ENCODE measurements at places on chromosomes 7 and 10.

GRCh38 chr7:105935250-105935649 lies 27.8 kb upstream of the CDHR3 start:
- no peak for DNase-seq

GRCh38 chr10:58967551-58968388 lies 208.7 kb upstream of the PHYHIPL start:
- DNase-seq = no peak

DNA sequence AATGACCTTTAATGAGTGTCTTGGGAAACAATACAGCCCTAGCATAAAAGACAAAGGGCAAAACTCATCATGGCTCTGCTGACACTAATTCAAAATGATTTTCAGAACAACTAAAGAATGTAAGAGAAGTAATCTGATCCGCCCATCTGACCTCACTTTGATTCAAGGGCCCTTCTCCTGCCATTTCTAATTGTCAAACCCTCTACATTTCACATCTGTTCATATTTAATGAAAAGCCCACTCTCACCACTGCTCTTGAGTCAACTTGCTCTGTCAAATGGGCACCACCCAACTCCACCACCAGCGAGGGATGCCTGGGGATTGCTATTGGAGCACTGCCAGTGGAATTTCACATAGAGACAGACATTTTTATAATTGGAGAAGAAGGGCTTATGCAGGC lies 639.2 kb downstream of the KCNMA1 start:
- DNase-seq = no peak

- no peak for DNase-seq
Observed at GRCh38 chr10:110368556-110368955, 63.8 kb upstream of the SMNDC1 start.

DNA sequence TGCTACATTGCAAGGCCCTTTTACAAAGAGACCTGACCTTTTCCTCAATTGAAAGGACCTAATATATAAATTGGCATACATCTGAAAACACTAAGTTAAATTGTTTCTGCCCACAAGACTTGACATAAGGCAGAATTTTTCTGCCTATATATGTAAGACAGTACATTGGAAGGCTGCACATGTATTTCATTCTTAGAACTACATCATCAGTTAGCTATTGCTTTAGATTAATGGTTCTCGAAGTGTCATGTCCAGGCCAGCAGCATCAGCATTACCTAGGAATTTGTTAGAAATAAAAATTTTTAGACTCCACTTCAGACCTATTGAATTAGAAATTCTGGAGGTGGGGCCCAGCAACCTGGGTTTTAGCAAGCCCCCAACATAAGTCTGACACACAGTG lies 373.9 kb downstream of the LRRTM3 start:
- no peak for DNase-seq

GRCh38 chr10:132961420-132961786 lies 19.0 kb upstream of the CFAP46 start:
- no peak for DNase-seq

DNA sequence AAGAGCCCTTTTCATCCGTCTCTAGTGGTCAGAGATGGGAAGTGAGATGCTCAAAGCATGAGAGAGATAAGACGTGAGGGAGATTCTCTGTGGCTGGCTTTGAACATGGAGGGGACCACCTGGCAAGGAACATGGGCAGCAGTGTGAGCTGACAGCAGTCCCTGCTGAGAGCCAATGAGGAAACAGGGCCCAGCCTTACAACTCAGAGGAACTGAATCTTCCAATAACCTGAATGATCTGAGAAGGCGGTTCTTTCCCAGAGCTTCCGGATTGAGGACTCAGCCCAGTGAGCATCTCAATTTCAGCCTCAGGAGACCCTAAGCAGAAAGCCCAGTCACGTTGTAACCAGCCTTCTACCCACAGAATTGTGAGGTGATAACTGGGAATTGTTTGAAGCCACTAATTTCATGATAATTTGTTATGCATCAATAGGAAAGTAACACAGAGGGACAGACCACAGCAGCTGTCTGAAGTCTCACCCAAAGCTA lies 33.9 kb upstream of the IKZF1 start:
- DNase-seq = no peak

- DNase-seq = no peak
Observed at GRCh38 chr10:96632974-96633710, 46.3 kb upstream of the TM9SF3 start.

DNA sequence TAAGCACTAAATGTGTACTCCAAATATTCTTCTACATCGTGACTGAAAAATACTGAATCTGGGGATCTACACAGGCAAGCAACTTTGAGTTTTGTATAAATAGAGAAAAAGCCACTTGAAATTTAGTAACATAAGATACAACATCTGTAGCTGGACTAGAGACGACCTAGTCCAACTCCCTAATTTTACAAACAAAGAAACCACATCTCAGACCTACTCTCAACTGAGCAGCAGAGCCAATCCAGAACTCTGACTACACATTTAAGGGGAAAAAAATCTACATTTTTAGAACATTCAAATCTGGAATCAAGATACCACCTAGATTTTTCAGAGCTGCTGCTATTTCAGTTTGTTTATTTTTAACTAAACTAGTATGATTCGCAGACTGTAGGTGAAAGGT lies 88.9 kb downstream of the CABCOCO1 start:
- no peak for DNase-seq

DNA sequence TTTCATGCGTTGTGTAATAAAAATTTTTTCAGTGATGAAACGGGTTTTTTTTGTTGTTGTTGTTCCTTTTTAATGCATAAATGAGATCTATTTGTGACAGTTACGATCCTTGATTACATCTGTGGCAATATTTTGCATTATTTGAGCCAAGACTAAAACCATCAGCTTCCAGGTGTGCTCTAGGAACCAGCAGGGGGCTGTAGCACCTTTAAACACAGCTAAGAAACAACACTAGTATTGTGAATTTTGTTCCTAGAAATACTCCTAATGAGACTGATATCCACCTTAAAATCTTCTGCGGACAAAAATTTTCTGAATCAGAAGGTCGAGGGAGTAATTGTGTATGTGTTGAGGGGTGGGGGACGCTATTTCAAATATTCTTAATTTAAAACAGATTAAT lies 52.6 kb downstream of the FGFBP3 start:
- no peak for DNase-seq

DNA sequence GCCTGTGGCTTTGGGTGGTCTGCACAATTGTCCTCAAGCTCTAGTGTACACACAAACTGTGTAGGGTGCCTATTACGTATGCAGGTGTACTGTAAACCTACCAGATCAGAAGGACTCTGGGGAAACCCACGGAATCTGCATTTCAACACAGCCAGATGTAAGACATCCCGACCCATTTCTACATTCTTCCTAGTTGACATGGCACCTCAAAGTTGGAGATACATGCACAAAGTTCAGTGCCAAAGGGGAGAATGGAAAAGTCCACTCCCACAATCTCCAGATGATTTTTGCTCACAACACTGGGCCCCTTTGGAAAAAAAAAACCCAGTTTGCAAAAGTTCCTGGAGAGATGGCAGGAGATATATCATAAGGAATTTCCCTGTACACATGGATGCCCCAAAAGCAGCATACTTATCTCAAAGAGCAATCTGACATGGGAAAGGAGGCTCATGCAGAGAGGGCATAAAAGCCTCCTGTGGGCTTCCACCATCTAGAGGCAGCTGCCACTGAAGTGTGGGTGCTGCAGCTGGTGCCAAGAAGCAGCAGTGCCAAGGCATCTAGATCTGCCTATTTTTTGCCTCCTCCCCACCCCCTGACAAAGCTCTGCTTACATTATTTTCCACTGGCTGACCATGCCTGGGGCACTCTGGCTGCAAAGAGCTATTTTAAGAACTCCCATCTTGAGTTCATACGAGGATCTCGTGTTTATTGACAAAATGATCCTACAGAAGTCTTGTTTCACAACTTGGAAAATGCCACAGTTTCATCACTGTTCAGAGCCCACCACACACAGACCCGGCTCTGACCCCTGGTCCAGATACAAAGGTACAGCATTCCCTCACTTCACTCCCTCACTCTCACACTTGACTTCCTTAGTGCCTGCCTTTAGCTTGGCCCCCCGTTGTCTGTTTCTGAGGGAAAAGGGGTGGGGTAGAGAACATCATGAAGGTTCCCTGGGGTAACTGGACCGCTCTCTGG lies 12.9 kb downstream of the TECTB start:
- DNase-seq = no peak

DNA sequence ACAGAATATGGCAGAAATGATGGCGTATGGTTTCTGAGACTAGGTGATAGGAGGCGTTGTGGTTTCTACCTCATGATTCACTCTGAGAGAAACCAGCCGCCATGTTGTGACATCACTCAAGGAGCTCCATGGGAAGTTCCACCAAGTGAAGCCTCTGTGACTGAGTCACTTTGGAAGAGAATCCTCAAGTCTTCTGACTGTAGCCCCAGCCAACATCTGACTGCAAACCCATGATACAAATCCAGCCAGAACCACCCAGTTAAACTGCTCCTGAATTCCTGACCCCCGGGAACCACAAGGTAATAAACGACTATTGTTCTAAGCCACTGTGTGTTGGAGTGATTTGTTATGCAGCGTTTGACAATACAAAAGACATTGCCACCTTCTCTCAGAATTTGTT lies 91.1 kb upstream of the CARD11 start:
- no peak for DNase-seq

DNA sequence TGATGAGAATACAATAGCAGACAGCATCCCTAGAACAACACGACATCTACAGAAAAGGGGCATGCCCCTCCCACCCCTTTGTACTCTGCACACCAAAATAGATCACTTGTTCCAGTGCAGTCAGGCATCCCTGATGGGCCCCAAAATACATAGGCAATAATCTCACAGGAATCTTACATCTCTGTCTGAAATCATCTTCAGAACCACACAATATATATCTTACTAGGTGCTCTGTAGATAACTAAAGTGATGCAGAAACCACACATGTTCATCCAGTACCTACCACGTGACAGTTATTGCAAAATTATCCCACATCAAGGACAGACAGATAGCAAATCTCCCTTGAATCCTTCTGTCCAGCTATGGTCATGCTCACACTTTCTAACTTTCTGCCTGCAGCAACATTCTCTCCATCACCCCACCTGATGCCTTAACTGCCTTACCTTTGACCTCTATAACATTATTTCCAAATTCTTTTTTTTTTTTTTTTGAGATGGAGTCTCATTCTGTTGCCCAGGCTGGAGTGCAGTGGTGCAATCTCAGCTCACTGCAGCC lies 30.7 kb downstream of the ST8SIA6 start:
- DNase-seq = no peak

DNA sequence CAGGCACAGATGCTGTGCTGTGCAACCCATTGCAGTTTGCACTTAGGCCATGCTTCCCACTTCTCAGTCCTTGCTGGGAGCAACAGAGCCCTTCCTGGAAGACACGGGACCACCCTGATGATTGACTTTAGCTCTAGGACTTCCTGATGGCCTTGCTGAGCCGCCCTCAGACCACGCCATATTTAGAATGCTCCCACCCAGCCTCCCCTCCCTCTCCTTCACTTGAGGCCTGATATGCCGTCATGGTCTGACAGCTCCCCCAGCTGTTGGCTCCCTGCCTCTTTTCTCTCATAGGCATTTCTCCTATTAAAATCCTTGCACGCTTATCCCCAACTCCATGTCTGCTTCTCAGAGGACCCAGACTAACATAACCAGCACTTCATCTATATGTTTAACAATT lies 29.4 kb upstream of the GATAD1 start:
- no peak for DNase-seq

DNA sequence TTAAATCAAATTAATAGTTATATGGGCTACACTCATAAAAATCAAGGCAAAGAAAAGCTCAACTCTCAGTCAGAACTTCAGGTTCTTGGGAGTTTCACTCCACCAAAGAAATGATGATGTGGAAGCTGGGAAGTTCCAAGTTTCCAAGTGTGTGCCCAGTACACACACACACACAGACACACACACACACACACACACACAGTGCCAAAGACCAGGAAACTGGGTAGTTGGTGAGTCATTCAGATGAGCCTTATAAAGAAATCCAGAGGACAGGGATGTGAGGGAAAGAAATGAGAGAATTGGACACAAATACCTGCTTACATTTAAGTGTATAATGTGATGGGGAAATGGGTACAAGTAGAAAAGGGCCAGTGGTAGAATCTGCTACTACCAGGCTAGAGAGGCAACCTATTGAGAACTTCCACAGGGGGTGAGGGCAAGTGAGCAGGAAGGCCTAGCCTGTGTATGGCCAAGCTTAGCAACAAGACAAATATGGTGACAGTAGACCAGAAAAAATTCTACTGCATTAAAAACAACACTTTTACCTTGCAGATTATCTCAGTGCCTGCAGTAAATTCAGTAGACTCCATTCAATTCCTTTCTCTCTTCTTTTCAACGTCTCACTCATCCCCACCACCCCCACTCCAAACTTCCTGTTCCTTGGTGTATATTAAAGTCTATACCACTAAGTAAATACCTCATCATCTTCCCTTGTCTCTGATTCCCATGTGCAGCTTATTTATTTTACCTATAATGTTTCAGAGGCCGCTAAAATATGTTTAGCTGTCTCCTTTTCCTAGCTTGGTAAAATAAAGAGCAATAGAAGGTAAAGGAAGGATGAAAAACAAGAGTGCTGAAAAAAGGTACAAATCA lies 95.0 kb downstream of the CABCOCO1 start:
- no peak for DNase-seq

GRCh38 chr10:22344781-22345300 lies 455 bp upstream of the SPAG6 start:
- DNase-seq = no peak

DNA sequence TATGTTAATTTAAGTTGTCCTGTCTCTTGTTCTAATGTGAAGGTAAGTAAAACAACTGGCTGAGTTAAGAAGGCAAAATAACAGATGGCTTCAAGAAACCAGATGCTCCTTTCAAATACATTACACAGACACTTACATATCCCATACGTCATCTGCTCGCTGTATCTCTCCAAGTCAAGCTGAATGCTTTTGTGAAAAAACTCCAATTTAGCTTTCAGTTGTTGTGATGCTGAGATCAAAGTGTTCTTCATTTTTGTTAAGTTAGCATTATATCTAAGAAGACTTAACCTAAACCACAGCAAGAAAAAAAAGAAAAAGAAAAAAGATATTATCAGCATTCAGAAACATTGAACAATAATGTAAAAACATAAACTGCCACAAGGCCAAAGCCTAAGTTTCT lies 18.5 kb upstream of the ERLIN1 start:
- no peak for DNase-seq

DNA sequence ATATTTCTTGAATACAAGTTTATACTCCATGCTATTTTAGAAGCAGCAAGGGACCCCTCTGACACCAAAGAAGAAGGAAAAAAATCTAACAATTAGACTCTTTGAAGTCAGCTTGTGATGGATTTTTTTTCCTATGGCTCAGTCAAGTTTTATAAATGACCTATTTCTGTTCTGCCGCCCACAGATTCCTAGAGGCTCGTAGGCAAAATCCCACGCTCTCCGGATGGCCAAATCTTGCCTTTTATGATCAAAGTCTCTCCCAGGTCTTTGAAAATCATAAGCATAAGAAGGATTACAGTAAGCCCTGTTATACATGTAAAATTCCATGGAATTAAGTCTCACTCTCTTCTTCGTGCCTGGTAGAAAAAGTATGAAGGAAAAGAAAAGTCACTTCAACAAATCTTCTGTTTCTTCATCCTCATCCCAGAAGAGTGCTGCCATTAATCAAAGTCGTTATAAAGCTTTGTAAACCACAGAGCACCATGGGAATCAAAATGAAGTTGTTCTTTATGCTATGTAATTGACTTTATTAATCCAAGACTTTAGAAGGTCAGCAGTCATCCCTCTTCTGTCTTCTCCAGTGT lies 33.1 kb downstream of the ASB13 start:
- no peak for DNase-seq

GRCh38 chr10:6082496-6083395 lies 6.1 kb upstream of the RBM17 start:
- DNase-seq = no peak

- DNase-seq = no peak
Observed at GRCh38 chr7:47807756-47808155, 140.5 kb downstream of the PKD1L1 start.

GRCh38 chr10:63236113-63236935 lies 103.2 kb downstream of the NRBF2 start:
- DNase-seq = no peak

Measured in stimulated activated CD8-positive, alpha-beta memory T cell treated with anti-CD3 and anti-CD28 coated beads, Interleukin-15, amount 100 ng/mL, for 1 hour (primary cell).